ENCODE measurements at places on chromosomes 5 and 9.
A peak's percentile ranks its signal among the peaks of the same experiment; 100 is the strongest.

DNA sequence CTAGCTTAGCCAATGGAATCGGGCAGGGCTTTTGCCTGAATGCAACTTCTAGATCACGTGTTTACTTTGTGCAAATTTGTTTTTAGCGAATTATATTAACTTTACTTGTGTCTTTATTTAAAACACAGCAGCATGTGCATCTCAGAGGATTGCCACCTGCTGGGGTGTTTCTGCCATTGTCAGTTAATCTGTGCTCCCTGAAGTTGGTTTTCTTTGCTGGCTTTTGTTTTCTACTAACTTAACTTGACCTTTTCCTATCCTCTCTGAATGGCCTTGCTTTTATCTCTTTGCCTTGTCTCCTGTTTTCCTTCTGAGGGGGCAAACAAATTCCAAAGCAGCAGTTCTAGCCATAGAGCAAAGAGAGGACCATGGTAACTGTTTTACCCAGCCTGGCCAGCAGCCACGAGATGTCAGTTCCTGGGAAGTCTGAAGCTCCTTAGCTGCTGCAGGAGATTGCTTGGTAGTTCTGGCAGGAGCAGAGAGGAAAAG lies 67.6 kb downstream of the ARHGEF28 start:
- no peak for DNase-seq

- no peak for DNase-seq
Measured at GRCh38 chr5:154146409-154146808, 44.1 kb upstream of the GALNT10 start.

DNA sequence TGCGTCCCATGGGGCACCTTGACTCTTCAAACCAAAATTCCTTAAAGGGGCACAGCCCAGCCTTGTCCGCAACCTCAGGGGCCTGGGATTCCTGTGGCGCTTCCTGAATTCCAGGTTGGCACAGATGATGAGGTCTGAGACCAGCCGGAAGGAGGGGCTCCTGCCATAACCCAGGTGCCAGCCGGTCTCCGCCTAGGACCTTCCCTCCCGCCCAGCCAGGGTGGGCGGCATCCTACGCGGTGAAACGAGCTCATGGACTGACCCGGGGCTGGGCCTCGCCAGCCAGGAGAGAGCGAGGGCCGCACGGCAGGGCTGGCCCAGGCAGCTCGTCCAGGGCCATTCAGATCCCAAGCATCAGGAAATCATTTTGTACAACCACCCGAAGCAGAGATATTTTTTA lies 23.0 kb downstream of the AMBP start:
- no peak for DNase-seq

- DNase-seq: no peak
Measured at GRCh38 chr9:87671925-87672324, 54.0 kb upstream of the CTSL start.

DNA sequence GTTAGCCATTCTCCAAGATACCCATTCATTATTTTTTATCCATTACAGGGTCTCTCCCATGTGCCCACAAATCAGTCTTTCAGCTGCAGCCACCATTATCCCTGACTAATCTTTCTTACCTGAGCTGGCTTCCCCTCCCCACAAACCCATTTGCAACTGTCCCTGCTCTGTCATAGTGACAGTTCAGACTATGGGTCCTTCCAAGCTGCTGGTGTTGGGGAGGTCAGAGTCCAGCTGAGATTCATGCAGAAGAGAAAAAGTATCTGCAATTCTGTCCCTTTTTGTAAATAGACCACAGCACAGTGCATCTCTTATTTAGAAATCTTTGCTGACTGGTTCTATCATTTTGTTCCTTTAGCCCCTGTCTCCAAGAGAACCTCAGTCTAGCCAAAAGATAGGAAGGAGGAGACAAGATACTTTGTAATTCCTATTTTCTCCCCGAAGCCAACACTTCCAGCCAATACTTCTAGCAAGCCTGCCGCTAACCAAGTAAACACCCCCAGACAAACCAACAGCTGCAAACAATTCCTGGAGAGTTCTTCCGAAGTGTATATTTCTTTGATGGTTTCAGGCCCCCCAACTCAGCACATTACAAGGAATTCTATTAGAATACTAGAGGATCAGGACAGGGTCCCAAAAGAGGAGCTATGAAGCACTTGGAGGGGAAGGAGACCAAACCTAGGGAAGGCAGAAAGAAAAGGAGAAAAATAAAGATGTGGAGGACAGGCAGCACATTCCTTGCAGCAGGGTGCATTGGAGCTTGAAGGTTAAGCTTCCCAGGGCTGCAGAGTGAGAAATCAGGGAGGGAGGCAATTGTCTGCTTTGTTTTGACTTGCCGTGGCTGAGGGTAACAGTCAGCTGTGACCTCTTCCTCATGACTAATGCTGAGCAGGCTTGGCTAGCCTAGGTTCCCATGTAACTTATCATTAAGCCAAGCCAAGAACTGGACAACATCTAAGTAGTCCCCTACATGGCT lies 148.5 kb downstream of the SGCD start:
- peak; percentile 30 for DNase-seq

DNA sequence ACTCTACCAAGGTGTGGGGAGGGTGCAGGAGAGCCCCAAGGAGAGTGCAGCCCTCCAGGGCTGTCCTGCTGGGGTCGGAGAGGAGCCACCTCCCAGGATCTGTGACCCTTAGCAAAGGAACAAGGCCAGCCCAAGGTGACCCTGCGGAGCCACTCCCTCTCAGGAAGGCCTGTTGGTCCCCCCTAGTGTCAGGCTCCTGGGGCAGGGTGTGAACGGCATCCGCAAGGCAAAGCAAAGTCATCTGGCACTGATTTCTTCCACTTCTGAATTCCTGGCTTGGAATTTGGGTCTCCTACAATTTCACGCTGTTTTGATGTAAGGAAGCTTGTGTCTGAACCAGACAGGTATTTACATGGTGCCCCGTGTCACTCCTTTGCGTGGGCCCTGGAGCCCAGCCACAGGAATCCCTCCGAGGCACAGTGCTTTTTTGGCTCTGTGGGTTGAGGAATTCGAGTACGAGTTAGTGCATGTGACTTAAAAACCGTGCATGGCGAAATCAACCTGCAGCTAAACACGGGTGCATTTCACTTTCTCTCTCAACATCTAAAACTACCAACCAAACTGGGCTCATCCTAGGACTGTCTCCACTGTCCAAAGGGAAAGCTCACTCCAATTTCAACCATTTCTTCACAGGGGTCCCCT lies 24.5 kb upstream of the GFPT2 start:
- no peak for DNase-seq

DNA sequence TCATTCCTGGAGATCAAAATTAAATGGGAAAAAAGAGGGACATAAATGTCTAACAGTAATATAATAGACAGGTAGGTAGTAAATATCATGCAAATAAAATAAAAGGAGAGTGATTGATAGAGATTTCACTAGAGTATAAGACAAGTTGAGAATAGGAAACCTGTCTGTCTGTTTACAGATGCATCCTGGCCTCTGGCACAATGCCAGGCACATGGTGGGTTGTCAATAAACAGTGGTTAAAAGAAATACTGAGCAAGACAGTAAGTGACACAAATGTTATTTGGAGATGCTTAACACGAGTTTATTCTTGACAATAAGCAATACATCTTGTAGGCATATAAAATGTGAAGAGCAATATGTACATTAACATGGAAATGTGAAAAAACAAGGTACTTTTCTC lies 33.3 kb downstream of the RICTOR start:
- DNase-seq: no peak

DNA sequence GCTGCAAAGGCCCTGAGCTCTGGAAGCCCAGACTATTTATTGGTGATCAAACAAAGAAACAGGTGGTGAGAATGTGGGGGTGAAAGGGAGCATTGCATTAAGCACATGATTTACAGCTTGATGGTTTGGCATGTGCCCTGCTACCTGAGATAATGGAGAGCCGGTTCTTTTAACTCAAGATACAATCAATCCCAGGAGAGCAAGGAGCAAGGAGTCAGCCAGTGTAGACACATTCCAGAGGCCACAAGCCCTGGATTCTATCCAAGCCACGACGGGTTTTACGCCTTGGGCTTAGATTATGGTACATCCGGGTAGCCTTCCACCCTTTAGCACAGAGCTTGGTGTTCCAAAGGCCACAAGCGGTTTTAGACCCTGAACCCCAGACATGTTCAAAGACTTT lies 292.2 kb downstream of the CYLC2 start:
- no peak for DNase-seq

GRCh38 chr5:36237751-36238150 lies 4.0 kb downstream of the NADK2 start:
- no peak for DNase-seq

DNA sequence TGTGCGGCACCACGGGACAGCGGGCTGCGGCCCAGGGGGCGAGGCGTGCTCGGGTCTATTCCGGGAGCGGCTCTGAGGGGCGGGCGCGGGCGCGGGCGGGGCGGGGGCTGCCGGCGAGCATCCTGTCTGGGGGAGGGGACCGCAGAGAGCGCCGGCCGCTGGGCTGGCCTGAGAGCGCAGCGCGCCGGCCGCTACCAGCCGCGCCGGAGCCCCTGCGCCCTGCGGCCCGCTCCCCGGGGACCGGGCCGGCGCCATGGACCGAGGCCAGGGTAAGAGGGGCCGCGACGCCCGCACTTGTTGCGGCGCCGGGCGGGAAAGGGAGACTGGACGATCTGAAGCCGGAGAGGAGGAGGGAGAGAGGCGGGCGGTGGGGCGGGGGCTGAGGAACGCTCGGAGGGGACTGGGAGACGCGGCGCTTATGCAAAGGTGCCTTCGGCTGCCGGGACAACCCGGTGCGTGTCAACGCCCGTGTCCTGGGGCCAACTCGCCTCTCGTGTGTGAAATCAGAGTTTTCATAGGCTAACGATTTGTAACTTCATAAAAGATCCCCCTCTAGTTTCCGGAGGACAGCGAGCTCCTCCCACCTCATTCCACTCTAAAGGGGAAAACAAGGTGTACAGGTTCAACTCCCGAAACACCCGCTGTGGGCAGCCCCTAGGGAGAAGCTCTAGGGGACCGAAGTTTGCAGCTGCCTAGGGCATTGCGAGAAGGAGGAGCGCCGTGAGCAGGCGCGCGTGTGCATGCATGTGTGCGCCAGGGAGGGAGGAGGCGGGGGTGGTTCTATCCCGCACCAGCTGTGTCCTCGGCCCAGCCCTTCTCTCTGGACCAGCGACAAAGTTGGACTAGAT lies at the start of gene AFAP1L1:
TSS of gene AFAP1L1 (plus strand) at position 144 of the 848 bp plus-strand sequence. CDS start at position 254, 110 bp downstream.
- DNase-seq: no peak

GRCh38 chr9:88072831-88073375 lies 65.4 kb downstream of the SPATA31C2 start:
- DNase-seq: no peak

DNA sequence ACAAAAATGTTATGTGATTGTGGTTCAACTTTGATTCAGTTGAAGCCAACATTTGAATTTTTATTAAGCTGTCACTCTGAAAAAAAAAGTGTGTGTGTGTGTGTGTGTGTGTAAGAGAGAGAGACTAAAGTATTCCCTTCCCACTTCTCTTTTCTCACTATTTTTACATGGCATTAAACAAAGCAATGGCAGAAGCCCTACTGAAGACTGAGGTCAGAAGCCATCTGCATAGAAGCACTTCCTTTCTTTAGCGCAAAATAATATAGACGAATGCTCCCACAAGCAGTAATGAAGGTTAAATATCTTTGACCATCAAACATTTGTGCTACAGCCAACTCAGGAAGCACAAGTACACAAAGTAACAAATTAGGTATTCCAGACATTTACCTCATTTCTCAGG lies 540.5 kb downstream of the KCTD16 start:
- no peak for DNase-seq

- DNase-seq: no peak
Measured at GRCh38 chr5:140040358-140040757, 2.7 kb downstream of the NRG2 start.

- DNase-seq: no peak
Measured at GRCh38 chr5:68776381-68776780, 317.4 kb upstream of the SLC30A5 start.

Measured in left renal cortex interstitium (tissue), 4 donors.